Renal pelvis (tissue), 12 donors: ENCODE measurements at places on chromosomes 5 and 9. TPM values are rescaled to one million over a fixed set of nuclear protein-coding genes. Genes with fewer than 3 reads are reported as not detected.

Gene CCDC180
- polyA plus RNA-seq: 23.6 TPM

Gene NUDT12
- polyA plus RNA-seq: 25.8 TPM

Gene PKD2L2
- polyA plus RNA-seq: 0.53 TPM

Gene LRRC19
- polyA plus RNA-seq: 14.0 TPM

Gene CARTPT
- not detected for polyA plus RNA-seq

- DNase-seq: no peak
Observed at GRCh38 chr5:113387844-113388243, 46.9 kb downstream of the TSSK1B start.

DNA sequence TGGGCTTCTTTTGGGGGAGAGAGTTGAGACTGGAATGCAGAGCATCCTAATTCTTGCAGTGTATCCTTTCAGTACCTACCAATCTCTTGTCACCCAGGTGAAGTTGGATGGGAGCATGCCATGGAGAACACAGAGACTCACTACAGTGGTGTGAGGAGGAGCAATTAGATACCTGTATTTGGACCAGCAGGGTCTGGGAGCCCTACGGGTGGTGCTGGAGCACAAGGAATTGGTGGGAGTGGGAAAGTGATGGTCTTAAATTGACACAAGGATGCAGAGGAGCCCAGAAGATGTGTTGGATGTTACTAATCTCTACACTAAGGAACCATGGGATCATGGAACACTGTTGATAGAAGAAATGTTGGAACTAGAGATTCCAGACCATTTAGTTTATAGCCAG, 212.7 kb downstream of the CHSY3 start:
- no peak for DNase-seq

DNA sequence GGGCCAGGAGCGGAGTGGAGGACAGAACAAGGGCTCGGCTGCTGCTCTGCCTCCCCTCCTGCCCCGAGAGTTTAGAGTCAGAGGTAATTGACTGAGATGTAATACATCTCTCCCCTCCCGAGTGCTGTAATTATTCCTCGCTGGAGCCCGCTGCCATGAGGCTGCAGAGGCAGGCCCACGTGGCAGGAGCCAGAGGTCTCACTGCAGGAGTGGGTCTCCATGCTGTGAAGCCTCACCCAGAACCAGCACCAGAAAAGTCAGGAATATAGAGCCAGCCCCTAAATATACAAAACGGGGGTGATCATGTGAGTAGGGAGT, 2.5 kb downstream of the FAM163B start:
- no peak for DNase-seq

- DNase-seq: no peak
Observed at GRCh38 chr9:18982262-18982620, 50.8 kb downstream of the SAXO1 start.

- DNase-seq: no peak
Observed at GRCh38 chr5:139705655-139706587, 57.8 kb downstream of the CXXC5 start.

DNA sequence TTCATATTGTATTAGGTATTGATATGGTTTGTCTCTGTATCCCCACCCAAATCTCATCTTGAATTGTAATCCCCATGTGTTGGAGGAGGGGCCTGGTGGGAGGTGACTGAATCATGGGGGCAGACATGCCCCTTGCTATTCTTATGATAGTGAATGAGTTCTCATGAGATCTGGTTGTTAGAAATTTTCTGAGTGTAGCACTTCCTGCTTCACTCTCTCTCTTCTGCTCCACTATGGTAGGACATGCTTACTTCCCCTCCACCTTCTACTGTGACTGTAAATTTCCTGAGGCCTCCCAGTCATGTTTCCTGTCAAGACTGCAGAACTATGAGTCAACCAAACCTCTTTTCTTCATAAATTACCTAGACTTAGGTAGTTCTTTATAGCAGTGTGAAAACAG, 187.4 kb upstream of the SLC24A2 start:
- no peak for DNase-seq

DNA sequence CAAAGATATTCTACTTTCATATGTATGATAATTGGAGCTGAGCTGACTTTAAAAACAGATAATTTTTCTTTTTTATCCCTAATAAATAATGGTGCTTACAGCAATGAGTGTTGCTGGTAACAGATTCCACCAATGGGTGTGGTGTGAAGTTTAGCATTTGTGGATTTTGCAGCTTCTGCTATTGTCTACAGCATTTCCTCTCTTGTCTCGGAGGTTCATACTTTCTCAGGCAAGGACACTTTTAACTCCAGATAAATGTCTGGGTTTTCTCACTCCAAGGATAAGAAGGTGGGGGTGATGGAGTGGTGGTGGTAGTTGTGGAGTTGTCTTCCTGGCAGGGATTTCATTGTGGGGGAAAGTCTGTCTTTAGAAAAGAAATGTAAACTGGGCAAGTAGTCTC, 120.0 kb upstream of the CDKN2B start:
- no peak for DNase-seq

DNA sequence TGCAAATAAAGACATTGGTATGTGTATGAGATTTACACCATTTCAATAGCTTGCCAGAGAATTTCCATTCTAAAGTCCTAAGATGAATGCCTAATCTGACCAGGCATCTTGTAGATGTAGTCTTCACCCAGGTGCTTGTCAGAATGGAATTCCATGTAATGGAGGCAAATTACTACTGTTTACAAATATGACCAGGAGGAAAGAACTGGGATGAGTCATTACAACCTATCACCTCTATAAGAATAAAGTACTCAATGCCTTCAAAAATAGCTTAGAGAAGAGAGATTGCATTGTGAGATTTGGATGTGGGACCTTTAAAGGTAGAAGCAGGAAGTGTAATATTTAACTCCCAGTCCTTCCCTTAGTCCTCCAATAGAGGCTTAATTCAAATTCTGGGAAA, 507.0 kb upstream of the PTGER4 start:
- no peak for DNase-seq

DNA sequence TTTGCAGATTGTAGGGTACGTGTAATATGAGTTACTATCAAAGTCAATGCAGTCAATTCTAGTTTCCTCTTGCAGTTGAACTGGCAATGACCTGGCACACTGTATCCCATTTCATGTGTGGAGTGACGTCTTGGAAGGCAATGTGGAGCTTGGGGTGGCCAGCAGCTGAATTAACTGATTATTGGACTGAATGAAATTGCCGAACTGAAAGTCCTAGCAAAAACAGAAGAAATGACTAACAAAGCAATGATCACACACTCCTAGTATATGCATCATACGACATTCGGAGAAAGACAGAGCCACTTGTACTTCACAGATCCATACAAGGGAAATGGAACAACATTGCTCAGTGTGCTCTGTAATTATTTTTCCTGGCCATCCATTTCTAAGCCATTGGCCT, 259.1 kb upstream of the DAPK1 start:
- DNase-seq: no peak

DNA sequence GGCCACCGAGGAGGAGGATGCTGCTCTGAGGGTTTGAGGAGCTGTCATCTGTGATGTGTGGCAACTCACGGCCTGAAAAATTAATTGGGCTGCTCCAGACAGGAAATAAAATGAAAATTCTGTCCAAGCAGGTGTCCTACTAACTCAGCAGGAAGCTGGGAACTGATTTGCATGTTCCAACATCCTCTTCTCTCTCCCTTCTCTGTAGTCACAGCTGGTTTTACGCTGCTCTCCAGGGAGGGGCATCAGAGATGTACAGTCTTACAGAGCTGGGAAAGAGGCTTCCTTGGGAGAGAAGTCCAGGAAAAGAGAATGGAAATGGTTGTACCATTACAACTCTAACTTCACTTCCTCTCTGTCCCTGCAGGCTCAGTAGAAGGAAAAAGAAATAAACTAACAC, 24.2 kb upstream of the SIL1 start:
- no peak for DNase-seq

GRCh38 chr5:128632264-128632663, 94.2 kb upstream of the FBN2 start:
- no peak for DNase-seq

GRCh38 chr5:157343842-157344790, 78.2 kb downstream of the CYFIP2 start:
- DNase-seq: no peak

DNA sequence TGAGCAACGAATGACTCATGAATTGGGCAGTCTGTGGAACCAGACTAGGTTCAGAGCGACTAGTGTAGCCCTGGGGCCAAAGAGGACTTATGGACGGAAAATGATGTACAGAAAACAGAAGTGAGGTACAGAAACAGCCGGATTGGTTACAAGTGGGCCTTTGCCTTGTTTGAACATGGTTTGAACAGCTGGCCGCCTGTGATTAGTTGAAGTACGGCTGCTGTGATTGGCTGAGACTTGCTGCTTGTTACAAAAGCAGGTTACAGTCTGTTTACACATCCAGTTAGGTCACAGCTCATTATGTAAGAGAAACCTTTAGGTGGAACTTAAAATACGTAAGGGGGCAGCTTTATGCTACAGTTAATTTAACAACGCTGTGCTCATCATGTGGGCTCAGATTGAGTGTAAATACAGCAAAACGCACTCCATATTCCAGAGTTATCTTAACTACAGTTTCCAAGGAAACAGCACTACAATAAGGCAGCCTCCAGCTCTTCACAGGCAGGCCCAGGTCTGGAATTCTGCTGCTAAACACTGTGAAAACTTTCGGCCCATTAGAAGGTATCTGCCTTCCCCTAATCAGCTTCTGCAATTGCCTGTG, 6.5 kb downstream of the AMACR start:
- peak; percentile 50 for DNase-seq

- no peak for DNase-seq
Observed at GRCh38 chr9:89054865-89055495, 63.7 kb downstream of the S1PR3 start.

DNA sequence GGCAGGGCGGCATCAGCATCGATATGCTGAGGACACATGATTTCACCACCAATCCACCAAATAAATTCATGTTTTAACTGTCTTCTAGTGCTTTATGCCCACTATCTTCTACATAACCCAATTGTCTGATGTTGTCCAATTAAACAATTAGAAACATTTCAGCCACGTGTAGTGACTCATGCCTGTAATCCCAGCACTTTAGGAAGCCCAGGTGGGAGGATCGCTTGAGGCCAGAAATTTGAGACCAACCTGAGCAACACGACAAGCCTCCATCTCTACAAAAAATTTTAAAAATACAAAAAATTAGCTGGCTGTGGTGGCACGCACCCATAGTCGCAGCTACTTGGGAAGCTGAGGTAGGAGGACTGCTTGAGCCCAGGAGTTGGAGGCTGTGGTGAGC, 128.1 kb downstream of the MYO10 start:
- no peak for DNase-seq

DNA sequence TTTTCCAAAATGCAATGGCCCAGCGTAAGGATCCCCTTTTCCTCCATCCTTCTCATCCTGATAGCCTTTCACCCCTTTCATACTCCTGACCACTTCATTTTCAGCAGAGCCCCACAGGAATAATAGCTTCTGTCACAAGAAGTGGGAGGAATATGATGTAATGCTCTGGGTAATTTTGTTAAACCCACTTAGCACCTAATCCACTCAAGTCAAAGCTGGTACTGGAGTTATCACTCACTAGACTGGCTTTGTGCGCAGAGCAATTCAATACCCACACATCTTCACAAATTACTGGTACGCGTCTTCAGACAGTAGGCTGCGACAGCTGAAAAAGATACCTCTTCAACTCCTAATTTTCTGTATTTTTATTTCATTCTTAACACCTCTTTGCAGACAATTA, 2232.8 kb upstream of the WWC1 start:
- no peak for DNase-seq

GRCh38 chr9:121727295-121728020, 76.0 kb downstream of the DAB2IP start:
- DNase-seq: no peak

DNA sequence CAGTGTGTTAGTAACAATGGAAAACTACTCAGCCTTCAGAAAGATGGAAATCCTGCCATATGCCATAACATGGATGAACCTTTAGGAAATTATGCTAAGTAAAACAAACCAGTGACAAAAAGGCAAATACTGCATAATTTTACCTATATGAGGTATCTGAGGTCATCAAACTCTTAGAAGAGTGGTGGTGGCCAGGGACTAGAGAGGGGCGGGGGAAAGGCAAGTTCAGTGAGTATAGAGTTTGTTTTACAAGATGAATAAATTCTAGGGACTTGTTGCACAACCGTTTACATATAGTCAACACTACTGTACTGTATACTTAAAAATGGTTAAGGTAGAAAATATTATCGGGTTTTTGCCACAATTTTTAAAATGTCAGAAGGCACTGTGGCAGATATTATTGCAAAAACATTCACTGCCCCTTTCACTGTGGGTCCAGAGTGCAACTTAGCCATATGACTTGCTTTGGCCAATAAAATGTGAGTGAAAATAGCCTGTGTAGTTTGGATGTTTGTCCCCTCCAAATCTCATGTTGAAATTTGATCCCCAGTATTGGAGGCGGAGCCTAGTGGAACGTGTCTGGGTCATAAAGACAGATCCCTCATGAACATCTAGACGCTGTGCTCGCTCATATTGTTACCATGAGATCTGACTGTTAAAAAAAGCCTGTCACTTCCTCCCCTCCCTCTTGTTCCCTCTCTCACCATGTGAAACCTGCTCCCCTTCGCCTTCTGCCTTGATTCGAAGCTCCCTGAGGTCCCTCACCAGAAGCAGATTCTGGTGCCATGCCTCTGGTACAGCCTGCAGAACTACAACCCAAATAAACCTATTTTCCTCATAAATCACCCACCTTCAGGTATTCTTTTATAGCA, 9.5 kb downstream of the ZNF367 start:
- DNase-seq: no peak

DNA sequence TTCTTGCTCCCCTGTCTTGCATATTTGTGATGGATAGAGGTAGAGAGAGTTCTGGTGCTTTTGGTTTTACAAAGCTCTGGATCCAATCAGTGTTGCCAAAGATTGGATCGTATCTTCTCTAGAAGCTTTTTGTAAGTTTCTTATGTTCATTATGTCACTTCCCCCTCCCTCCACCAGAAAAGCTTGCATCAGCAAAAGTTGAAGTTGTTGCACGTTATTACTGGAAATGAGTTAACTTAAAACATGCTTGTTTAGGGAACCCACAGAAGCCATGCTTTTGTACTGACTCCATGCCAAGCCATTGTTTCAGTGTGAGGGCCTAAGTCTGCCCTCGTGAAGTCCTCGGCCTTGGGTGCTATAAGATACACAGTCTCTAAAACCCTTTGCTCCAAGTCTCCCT, 186.5 kb downstream of the ERCC6L2 start:
- DNase-seq: no peak

DNA sequence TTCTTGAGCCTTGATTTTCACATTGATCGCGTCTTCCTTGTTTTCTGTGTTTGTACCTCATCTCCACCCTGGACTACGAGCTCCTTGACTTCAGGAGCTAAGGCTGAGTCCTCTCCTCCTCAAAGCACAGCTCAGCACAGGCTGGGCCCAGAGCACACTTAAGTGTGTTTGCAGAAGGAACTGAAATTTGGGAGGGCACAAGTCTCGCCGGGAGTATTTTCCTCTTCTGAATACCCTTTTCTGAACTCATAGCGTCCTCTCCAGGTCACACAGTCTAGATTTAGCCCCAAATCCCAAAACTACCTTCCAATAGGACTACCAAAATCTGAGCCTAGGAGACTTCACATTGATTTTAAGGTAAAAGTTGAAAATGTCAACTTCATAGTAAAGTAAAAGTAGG, 41.6 kb downstream of the TSTD2 start:
- DNase-seq: no peak

GRCh38 chr5:73158313-73158712, 14.7 kb upstream of the TMEM174 start:
- peak; percentile 77 for DNase-seq

- DNase-seq: no peak
Observed at GRCh38 chr9:93114169-93114983, 18.4 kb downstream of the CARD19 start.

- DNase-seq: no peak
Observed at GRCh38 chr5:7801891-7802614, 48.9 kb downstream of the CFAP90 start.

- DNase-seq: no peak
Observed at GRCh38 chr5:127649018-127649439, at the start of gene CTXN3. Gene CTXN3, plus strand, starts transcription at chr5:127649082. Its CDS starts 8,440 bp downstream, at chr5:127657522.

GRCh38 chr5:147966326-147966725, 60.0 kb upstream of the C5orf46 start:
- DNase-seq: no peak
